HFFc6 (cell line): ENCODE measurements at places on chromosomes 4 and X.

GRCh38 chr4:112485930-112486329 is 30.1 kb downstream of the NEUROG2 start:
- H3K4me3 ChIP-seq = no peak overlapping the region
- H3K27me3 ChIP-seq = no peaks in the 10 kb centered on the region
- H3K36me3 ChIP-seq = peaks cover 5% of the 10 kb centered on the region
- H3K4me1 ChIP-seq = no peaks in the 10 kb centered on the region
- no peak overlapping the region for H3K27ac ChIP-seq

GRCh38 chrX:55742649-55743048 is 25.1 kb downstream of the RRAGB start:
- no peak for DNase-seq
- H3K4me3 ChIP-seq = no peak overlapping the region
- no peaks in the 10 kb centered on the region; the same call in none of the 2 replicates for H3K36me3 ChIP-seq
- H3K4me1 ChIP-seq = no peaks in the 10 kb centered on the region

GRCh38 chr4:3722446-3723231 is 43.5 kb upstream of the ADRA2C start:
- peaks cover 41% of the 10 kb centered on the region for H3K27me3 ChIP-seq
- no peak overlapping the region for H3K4me3 ChIP-seq
- peaks cover 5% of the 10 kb centered on the region for H3K36me3 ChIP-seq
- DNase-seq = no peak

DNA sequence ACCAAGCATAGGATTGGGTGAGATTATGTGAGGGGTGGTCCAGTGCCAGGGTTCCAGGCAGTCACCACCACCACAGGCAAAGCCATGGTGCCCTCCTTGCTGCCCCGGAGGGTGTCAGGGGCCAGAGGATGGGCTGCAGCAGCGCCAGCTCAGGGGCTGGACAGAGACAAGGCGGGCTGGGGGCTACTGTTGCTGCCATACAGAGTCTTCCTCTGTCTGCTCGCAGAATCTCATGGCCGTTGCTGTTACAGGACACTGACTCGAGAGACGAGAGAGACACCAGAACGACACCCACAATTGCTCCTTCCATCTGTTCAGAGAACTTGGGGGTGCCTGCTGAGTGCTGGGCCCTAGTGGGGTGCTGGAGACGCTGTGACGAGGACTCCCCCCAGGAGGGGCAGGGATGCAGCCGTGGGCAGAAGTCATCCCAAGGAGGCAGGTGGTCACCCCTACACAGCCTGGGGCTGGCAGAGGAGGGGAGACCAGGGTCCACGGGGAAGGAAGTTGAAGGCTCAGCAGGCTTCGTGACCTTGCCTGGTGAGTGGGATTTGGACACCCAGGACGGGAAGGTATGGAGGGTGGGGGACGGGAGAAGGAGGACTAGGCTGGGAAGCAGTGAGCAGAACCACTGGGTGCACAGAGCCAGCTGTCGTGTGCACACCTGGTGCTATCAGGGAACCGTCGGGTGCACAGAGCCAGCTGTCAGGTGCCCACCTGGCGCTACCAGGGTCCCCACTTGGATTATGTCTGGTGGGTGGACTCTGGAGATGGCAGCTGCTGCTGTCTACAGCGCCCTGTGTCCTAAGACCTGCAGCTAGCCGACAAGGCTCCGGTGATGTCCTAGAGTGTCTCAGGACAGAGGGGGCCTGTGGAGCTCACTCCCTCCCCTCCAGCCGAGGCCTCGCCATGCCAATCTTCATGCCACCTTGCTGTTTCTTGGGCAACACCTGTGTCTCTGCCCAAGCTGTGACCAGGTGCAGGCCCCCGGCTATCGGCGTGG is 43.9 kb upstream of the HMX1 start:
- no peak overlapping the region for H3K27ac ChIP-seq
- DNase-seq = no peak
- H3K27me3 ChIP-seq = peaks cover 19% of the 10 kb centered on the region
- no peak overlapping the region for H3K4me3 ChIP-seq
